ENCODE measurements at places on chromosomes 6 and 20.

DNA sequence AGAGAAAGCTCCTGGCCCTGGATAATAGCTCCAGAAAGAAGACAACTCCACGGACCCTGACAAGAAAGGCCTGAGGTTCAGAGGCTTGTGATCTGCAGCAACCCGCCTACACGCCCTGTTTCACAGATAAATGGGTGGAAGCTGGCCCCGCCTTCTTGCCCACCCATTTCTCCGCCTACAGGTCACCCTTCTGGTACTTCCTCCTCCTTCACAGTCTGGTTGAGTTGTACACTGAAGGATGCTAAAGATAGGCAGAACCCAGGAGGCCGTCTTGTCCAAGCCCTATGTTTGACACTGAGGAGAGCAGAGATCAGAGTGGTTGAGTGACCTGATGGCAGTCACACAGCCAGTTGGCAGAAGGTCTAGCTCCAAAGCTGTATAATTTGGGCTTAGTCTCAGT lies 34.2 kb upstream of the MDGA1 start:
- no peak for DNase-seq

DNA sequence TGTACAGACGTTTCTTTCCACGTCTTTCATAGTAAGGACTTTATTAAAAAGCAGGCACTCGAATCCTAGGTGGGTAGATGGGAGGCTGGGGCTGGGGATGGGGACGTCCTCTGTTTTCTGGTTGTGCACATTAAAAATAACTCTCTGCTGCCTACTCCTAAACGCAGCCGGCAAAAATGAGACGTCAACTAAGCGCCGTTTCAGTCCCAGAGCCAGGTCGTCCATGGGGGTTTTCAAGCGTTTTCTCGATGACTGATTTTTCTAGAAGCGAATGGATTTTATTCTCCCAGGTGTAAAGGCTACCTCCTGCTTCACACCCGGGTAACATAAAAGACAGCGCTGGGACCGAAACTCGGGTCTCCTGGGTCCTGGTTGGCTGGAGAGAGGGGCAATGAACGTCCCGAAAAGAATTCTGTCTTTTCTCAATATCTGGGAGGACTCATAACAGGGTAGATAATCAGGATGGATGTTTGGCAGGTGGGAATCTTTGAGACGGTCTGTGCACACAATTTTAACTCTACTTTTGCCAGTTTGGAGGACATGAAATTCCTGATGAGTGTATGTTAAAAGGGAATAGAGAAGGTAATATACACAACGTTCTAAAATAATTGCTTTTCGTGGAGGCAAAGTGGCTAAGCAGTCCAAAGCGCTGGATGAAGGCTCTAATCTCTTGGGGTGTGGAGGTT lies 25.2 kb downstream of the GPX6 start:
- DNase-seq: no peak

DNA sequence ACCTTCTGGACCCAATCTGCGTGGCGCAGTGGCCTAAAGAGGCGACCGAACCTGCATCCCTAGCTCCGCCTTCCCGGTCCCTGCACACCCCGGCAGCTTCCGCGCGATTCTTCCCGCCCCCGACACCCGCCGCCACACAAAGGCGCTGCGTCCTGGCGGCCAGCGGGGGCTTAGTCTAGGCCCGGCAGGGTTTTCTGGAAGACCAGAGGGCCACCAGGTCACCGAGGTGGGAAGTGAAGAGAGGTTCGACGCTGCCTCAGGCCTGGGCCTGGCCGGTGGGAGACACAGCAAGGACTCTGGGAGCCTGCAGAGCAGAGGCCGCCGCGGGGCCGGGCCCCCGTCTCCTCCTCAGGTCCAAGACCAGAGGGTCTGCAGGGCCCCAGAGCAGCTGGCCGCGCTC lies 154.9 kb downstream of the OR2B2 start:
- no peak for DNase-seq

DNA sequence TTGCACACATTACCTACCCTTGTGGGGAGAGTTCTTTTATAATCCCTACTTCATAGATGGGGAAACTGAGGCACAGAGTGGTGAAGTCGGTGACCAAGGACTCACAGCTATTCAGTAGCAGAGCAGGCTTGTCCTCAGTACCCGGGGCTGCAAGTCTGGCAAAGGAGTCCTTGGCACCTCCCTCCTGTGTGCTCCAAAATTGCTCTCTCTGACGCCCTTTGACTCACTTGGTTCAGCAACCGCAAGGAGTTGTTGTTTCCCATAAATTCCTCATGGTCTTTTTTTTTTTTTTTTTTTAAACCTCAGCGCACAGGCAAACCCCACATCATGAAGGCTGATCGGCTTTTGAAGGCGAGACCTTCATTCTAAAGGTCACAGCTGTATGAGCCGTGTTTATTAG lies 143.2 kb downstream of the CEBPB start:
- DNase-seq: peak; percentile 88

GRCh38 chr6:106316375-106316766 lies 9.2 kb downstream of the ATG5 start:
- DNase-seq: no peak

- DNase-seq: peak; percentile 14
These were observed 110.6 kb downstream of the UBE3D start for GRCh38 chr6:82954937-82955577.

GRCh38 chr6:7058250-7058923 lies 49.4 kb upstream of the RREB1 start:
- DNase-seq: peak; percentile 77

- no peak for DNase-seq
These were observed 141.8 kb upstream of the BMP5 start for GRCh38 chr6:56017198-56017597.
